ENCODE measurements at places on chromosomes 6 and 20.

GRCh38 chr6:41083072-41083471, 10.3 kb downstream of the NFYA start:
- no peak for DNase-seq

- DNase-seq: no peak
Observed at GRCh38 chr20:25574411-25574810, 10.9 kb downstream of the NINL start.

GRCh38 chr6:124927806-124928205, 34.4 kb upstream of the RNF217 start:
- DNase-seq: no peak

DNA sequence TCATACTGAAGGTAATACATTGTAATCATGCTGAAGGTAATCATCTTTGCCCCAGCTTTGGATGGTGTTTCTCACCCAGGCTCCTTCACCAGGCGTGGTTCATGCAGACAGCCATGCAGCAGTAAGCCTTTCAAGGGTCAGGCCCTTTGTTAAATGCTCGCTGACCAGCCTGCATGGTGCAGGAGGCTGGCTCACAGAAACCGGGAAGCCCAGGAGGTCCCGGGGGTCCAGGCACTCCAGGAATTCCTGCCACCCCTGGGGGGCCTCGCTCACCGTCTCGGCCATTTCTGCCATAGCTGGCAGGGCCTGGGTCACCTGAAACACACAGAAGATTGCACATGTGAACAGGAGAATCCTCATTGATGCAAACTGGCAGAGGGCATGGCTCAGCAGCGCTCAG, 86.1 kb downstream of the COL9A1 start:
- DNase-seq: no peak

- DNase-seq: no peak
Observed at GRCh38 chr20:10856237-10857015, 182.6 kb upstream of the JAG1 start.

- no peak for DNase-seq
Observed at GRCh38 chr6:163288915-163289314, 125.6 kb upstream of the QKI start.

DNA sequence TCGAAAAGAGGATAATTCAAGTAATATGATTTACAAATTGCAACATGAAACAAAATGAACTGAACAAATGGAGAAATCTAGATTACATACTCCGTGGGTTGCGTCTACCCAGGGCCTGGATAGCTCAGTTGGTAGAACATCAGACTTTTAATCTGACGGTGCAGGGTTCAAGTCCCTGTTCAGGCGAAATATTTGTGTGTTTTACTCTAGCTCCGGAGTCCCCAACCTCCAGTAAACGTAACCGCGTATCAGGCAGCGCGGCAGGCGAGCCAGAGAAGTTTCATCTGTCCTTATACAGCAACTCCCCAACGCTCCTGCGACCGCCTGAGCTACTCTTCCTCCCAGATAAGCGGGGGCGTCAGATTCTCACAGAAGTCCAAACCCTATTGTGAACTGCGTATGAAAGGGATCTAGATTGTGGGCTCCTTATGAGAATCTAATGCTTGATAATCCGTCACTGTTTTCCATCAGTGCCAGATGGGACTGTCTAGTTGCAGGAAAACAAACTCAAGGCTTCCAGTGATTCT, 176.1 kb downstream of the TRIM27 start:
- no peak for DNase-seq

DNA sequence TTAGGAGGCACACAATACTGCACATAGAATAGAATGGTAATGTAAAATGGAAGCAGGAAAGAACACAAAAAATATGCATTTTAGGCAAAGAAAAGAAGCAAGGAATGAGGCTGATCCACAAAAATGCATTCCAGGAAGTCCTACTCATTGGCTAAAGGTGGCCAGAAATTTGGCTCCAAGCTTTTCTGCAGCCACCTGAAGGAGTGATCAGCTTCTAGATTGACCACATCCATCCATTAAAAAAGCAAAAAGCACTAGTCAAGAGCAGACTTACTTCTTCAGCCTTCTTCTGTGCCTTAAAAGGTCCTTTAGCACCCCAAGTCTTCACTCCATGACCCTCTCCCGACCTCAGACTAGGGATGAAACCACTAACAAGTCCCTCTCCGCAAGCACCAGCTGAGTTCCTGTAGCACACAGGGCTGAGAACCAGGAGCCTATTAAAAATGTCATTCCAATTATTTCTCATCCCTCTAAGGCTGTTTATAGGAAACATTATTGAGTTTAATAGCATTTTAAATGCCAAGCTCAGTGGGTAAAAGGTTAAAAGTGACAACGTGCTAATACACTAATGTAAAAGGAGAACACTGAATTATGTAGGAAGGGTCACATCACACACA, 36.5 kb downstream of the TRAM2 start:
- no peak for DNase-seq

DNA sequence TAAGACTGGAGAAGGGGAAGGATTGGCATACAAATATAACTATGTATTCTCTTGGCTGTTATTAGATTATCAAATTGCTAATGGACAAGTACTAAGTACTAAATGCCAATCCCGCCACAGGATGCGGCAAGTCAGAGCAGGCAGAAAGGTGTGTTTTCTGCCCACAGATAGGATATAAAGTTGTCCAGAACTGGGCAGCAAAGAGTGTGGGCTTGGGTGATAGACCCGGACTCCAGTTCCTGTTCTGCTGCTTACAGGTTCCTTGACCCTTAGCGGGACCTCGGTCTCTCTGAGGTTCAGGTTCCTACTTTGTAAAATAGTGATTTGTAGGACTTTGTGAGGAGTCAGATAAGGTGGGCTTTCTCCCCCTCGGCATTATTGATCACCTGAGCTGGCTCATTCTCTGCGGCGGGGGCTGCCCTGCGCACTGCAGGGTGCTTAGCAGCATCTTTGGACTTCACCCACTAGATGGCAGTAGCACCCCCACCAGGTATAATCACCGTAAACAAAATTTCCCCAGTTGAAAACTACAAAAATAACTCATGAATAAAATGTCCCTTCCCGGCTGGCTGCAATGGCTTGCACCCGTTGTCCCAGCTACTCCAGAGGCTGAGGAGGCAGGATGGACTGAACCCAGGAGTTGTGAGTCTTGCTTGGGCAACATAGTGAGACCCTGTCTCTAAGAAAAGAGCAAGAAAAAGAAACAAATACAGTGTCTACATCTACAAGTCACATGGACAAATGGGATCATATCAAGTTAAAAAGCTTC, 193.1 kb downstream of the DOK5 start:
- DNase-seq: no peak

DNA sequence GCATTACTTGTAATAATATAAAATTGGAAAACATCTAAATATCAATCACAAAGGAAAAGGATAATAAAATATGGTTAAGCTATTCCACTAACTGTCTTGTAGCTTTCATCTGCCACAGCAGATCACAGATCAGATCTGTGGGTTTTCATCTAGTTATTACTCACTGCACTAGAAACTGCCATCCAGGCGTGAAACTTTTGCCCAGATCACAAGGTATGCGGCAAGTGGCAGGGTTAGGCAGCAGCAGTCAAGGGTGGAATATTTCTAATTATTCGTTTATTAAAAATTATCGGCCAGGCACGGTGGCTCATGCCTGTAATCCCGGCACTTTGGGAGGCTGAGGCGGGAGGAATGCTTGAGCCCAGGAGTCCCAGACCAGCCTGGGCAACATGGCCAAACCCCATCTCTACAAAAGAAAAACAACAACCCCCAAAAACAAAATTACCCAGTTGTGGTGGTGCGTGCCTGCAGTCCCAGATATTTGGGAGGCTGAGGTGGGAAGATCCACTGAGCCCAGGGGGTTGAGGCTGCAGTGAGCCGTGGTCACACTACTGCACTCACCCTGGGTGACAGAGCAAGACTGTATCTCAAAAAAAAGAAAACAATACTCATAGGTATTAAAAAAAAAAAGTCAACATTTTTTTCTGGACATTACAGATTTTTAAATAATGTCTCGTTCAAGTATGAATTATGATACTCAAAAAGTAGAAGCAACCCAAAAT, 32.1 kb downstream of the BEND3 start:
- DNase-seq: no peak

- DNase-seq: no peak
Observed at GRCh38 chr6:167742719-167743303, 83.9 kb upstream of the AFDN start.

DNA sequence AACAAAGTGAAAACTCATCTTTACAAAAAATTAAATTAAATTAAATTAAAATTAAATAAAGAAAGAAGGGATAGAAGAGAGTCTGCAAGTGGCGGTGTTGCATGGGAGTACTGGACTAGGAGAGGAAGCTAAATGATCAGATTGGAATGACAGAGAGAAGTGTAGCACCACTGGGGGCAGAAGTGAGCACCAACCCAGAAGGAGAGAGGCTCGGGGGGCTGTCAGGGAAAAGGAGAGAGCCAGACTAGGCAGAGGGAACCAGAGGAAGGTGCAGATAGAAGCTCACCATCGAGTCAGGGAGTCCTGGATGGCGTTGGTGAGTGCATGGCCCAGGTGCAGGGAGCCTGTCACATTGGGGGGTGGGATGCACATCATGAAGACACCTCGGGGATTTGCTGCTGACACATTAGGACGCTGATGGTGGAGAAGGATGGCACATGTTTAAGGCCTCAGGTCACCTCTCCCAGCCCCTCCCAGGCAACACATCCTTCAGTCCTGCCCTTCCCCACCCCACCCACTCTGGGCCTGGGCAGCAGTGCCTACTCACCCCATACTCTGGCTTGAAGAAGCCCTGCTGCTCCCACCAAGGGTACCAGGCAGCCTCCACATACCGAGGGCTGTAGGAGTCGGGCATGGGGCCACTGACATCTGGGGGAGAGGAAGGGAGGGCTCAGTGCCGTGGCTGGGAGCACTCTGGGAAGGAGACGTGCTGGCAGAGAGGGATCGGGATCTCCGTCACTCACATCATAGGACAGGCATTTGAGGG, 4.0 kb downstream of the VARS1 start:
- DNase-seq: no peak

DNA sequence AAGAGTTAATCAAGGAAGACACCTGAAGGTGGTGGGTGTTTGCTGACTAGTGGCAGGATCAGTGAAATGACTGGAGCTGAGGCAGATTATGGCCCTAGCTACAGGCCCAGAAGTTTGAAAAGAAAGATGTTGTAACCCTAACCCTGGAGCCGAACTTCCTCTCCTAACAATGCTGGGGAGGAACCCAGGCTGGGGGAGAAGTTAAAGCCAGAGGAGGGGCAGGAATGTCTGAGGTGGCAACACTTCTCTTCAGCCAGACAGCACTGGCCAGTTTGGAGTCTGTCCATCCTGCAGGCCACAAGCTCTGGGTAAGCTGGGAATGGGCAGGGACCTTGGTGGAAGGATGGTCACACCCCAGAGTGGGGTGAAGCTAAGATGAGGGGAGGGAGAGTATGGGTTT, at the start of gene LST1:
Gene LST1 (plus strand): TSS at position 270 of the 400 bp plus-strand sequence. CDS start 1,023 bp downstream, outside the sequence.
- DNase-seq: no peak

DNA sequence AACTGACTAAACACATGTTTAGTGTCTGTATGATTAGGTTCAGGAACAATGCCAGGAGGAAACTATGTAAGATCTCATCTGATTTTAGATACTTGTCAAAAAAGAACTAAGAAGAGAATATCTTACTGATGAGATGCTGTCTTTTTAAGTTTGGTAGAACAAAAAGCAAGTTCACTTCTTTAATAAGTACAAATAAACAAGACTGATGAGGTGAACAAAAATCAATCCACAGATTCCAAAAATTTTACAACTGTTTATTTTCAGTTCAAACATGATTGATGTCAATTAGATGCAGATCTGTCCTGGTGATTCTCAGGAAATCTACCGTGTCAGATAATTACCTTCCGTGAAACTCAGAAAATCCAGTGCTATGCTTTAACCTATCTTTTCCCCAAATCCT, 24.9 kb downstream of the EPHA7 start:
- DNase-seq: no peak

DNA sequence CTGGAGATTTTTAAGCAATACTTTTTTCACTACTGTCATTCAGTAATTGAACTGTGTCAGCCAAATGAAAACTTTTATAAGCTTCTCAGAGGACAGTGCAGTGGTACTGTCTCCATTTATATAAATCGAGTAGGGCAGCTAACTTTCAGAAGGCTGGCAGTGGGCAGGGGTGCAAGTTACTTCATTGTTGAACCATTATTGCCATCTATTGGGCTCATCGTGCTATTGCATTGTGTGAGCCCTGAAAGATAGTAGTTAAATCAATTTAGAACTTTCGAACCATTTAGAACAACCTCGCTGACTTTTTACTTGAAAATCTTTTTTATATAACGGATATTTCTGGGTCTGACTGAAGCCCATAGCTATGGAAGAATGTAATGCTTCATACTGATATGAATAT, 347.8 kb upstream of the PLCB4 start:
- no peak for DNase-seq

- no peak for DNase-seq
Observed at GRCh38 chr6:68087399-68088133, 547.5 kb upstream of the ADGRB3 start.

GRCh38 chr6:31901415-31901952, 402 bp downstream of the ZBTB12 start:
- DNase-seq: no peak

GRCh38 chr6:35068206-35068605, 72.9 kb downstream of the TCP11 start:
- DNase-seq: no peak

GRCh38 chr20:40080041-40080652, 608.9 kb downstream of the MAFB start:
- DNase-seq: no peak

GRCh38 chr6:105095139-105095538, 84.7 kb downstream of the POPDC3 start:
- no peak for DNase-seq

- DNase-seq: no peak
Observed at GRCh38 chr6:106255306-106255705, 70.3 kb downstream of the ATG5 start.

- DNase-seq: no peak
Observed at GRCh38 chr6:151870375-151870774, 62.9 kb downstream of the ESR1 start.

- no peak for DNase-seq
Observed at GRCh38 chr20:61185181-61185580, 66.9 kb upstream of the CDH4 start.

DNA sequence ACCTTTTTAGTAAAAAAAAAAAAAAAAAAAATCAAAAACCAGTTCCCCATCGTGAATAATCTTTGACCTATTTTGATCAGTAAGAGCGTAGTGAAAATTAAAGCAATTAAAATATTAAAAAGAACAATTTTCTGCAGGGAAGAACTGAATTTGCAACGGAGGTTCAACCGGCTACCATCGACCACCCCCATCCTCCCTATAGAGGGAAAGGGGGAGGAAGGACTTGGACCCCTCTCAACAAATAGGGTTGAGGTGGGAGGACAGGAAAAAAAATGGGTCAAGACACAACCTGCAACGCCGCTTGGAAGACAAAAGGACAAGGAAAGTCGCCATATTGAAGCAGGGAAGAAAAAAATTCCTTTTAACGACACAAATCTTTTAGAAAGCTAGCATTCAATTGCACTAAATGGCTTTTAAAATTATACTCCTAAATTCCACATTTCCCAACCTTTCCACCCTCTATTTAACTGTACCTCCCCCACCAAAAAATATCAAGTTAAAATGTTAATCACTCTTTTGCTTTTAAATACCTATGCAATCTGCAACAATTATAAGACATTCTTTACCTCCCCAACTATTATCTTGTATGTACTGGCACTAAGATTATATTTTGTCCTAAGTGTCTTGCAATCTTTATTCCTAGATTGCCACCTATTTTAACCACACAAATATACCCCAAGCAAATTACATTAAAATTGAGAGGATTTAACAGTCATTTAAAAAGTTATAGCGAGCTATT, 1.7 kb downstream of the PPP1R10 start:
- no peak for DNase-seq
